Naive B cell (primary cell): ENCODE measurements at places on chromosomes 5 and 9.

DNA sequence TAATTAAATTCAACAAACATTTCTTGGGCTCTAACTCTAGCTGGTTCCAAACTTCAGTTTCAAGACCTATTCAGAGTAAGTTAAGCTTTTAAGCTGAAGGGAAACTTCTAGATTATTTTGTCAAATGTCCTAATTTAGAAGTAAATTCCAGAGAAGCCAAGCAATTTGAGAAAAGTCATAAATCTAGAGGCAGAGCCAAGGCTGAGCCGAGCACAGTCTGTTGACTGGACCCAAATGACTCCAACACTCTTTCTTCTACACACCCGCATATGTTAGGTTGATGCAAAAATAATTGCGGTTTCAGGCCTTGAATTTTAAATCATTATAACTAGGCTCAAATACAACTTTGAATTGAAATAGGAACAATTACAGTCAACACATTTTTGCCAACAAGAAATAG is 319.7 kb downstream of the NFIB start:
- DNase-seq = no peak

DNA sequence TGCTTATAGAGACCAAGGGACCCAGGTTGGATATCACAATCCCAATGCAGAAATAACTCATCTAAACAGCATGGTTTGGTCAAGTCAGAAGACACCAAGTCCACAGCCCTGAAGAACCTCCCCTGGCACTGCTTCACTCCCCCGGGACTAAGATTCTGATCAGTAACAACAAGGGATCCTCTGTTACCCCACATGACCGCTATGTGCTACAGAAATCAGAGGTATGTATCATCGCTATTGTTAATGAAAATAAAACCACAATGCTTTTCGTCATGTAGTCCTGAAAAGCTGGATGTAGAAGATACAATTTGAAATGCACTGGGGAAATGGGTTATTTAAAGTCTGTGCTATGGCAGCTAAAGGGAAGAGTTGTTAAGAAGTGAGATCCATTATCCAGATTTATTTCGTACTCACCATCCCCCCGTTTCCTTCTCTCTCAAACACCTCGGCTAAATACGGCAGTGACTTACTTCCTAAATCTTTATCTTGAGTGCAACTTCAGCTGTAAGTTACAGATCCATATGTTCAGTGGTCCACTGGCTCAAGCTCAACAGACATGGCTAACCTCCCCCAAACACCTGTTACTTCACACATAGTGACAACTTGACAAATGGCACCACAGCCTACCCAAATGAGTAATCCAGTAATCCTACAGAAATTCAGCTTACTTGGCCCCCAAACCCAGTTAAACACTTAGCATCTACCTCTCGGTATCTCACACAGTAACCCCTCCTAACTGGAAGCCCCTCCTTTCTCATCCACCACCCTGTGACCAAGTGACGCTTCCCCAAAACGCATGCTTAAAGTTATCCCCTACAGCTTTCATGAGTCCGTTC is 129.2 kb downstream of the MYO10 start:
- DNase-seq = no peak

- DNase-seq = no peak
Measured at GRCh38 chr5:134275822-134276221, 49.9 kb upstream of the PPP2CA start.

DNA sequence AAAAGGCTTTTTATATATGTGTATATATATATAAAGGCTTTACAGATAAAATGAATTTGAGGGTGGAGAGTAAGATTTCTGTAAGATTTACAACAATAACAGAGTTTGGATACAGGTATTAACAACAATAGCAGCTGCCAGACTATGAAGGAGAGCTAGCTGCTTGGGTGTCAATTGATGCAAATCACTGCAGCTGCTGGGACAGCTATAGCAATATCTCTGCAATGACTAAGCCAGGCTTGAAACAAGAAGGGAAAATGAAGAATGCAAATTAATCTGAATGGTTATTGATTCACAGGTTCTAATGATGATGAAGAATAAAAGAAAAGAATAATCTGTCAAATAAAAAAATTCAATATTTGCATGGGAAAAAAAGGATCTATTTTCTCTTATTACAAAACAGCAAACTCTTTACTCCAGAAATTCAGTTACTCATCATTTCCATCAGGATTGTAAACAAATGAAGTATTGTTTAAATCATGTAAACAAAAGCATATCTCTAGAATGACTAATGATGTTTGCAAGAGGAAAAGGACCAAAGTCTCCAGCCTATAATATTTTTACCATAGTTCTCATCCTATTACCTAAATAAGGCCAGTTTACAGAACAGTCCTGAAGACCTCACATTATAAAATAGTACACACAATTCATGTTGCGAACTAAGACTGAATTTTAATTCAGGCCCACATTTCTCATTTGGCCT is 219.0 kb downstream of the HTR1A start:
- no peak for DNase-seq
